Gastroesophageal sphincter (tissue), 4 donors: ENCODE measurements at places on chromosomes 1 and 21.

GRCh38 chr21:46414965-46415275 is 43.8 kb upstream of the DIP2A start:
- ATAC-seq = no peak

DNA sequence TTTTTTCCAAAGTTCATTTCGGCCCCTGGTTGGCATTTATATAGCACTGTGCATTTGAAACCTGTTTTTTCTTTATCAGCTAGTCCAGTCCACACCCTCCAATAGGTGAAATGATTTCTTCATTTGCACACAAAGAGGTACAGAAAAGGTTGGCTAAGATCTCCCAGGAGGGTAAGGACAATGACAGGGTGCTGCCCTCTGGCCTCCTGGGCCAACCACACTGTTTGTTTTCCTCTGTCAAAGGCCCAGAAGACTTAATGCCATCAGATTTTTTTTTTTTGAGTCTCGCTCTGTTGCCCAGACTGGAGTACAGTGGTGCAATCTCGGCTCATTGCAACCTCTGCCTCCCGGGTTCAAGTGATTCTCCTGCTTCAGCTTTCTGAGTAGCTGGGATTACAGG is 70.1 kb upstream of the EFHD2 start:
- no peak for ATAC-seq

- no peak for ATAC-seq
These were observed 114.7 kb downstream of the PCNX2 start for GRCh38 chr1:233180641-233181364.

DNA sequence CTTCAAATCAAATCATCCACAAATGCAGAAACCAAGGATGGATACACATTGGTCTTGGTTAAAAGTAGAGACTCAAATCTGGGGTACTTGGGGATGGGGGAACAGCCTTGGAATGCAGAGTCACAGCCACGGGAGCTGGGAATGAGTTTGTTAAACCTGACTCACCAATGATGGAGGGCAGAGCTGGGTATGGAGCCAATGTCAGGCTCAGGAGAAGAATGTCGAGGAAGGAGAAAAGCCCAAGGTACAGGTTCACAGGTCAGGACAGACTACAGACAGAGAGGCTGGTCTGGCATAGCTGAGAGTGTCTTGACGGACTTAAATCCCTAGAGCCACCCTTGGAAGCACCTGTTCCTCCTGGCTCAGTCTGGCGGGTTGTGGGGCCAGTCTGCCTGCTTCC is 237.6 kb downstream of the NTNG1 start:
- no peak for ATAC-seq
